Effector memory CD4-positive, alpha-beta T cell (primary cell): ENCODE measurements at places on chromosomes 13 and 19.

GRCh38 chr13:77516342-77516789 is 19.1 kb upstream of the SCEL start:
- no peaks in the 10 kb centered on the region for H3K36me3 ChIP-seq
- H3K27ac ChIP-seq: no peak overlapping the region
- H3K4me1 ChIP-seq: no peaks in the 10 kb centered on the region
- no peak overlapping the region for H3K4me3 ChIP-seq
- no peaks in the 10 kb centered on the region for H3K27me3 ChIP-seq
- no peak for DNase-seq

- H3K27ac ChIP-seq: no peak overlapping the region
- no peaks in the 10 kb centered on the region for H3K27me3 ChIP-seq
- no peak overlapping the region for H3K4me3 ChIP-seq
These were observed 859.0 kb upstream of the SPRY2 start for GRCh38 chr13:81199956-81200355.

DNA sequence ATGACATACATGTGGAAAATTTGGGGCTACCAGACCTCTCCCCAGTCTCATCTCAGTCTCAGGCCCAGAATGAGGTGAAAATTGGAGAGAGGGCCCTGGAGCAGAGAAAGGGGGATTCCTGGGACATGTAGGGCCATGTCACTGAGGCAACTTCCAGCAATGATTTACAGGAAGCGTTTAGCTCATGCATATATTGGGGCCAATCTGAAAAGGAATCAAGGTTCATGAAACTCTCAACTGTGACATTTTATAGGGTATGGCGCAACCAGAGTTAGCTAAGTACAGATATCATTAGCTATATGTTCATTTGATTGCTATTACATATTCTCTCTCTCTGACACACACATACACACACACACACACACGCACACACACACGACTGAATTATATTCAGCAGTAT is 86.3 kb downstream of the RNASEH2B start:
- H3K27ac ChIP-seq: no peak overlapping the region
- no peaks in the 10 kb centered on the region for H3K36me3 ChIP-seq

GRCh38 chr19:48283908-48284307 is 14.0 kb downstream of the ZNF114 start:
- H3K27ac ChIP-seq: no peak overlapping the region
- no peak for DNase-seq
- no peaks in the 10 kb centered on the region for H3K4me1 ChIP-seq
- no peaks in the 10 kb centered on the region for H3K27me3 ChIP-seq
- H3K36me3 ChIP-seq: no peaks in the 10 kb centered on the region

- H3K36me3 ChIP-seq: no peaks in the 10 kb centered on the region
- H3K4me1 ChIP-seq: no peaks in the 10 kb centered on the region
- no peaks in the 10 kb centered on the region for H3K27me3 ChIP-seq
- no peak overlapping the region for H3K27ac ChIP-seq
These were observed 70.5 kb downstream of the CCDC70 start for GRCh38 chr13:51932231-51932630.

DNA sequence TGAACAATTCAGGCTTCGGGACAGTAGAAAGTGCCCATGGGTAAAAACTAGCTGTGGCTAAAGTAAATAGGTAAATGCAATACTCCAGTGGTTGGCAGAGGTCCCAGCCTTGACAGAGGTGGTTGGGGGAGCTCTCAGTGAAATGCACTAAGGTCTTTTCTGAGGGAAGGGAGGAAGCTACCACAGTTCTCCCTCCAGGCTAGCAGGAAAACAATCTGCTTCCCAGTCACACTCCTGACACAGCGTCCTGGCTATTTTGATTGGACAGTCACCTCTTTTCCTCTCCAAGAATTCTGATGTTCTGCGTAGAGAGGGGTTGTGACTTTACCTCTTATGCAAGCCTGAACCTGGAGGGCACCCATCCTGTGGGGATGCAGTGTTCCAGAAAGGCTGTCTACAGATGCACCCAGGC is 128.7 kb downstream of the CYSLTR2 start:
- no peak for DNase-seq
- no peaks in the 10 kb centered on the region for H3K36me3 ChIP-seq
- no peak overlapping the region for H3K27ac ChIP-seq

DNA sequence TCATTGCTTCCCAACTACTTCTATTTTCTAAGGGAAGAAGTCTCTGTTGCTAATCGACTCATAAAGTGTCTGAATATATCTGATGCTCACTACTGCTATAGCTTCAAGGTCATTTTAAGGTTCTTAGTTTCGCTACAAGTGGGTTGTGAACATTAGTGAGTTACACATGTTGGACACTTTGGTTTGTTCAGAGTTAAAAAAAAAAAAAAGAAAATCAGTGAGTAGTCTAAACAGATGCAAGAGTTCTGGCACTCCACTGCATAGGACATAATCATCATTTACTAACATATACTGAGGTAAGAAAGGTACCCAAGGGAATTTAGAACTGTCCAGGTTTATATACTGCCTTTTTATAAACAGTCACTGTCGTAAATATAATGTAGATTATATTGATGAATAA is 108.8 kb downstream of the KLF12 start:
- H3K27me3 ChIP-seq: no peaks in the 10 kb centered on the region
- H3K4me1 ChIP-seq: peaks cover 17% of the 10 kb centered on the region
- peaks cover 6% of the 10 kb centered on the region for H3K36me3 ChIP-seq
- no peak overlapping the region for H3K4me3 ChIP-seq

- no peaks in the 10 kb centered on the region for H3K36me3 ChIP-seq
- no peak overlapping the region for H3K27ac ChIP-seq
- no peaks in the 10 kb centered on the region for H3K4me1 ChIP-seq
- no peaks in the 10 kb centered on the region for H3K27me3 ChIP-seq
These were observed 58.1 kb downstream of the TRPC4 start for GRCh38 chr13:37811441-37811840.

DNA sequence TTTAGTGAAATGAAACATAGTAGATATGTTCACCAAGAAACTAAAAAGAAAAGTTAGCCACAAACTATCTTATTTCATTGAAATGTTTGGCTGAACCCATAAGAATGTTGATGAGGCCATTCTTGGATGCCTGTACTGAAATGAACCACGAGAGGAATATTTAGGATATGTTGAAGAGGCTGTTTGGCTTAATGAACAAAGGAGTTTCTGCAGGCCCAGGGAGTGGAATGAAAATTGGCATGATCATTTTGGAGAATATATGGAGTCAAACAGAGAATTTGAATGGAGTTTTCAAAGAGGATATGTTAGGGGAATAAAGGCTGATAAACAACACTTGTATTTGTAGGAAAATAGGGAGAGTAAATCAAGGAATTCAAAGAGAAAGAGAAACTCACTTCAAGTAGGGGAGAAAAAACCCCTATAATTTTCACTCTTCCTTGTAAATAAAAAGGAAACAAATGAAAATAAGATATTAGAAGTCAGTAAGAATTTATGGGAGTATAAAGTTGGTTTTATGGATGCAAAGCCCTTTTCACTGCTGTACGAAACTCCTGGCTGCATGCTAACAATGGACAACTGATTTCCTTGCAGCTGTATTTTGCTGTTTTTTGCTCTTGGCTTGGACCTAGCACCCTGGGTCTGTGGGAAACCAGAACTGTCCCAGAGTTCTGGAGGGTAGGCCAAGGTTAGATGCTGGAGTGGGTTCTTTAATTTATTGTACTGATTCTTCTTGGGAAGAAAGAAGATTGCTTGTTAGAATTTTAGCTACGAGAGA is 36.5 kb downstream of the KL start:
- no peak for DNase-seq
- no peaks in the 10 kb centered on the region for H3K4me1 ChIP-seq
- H3K27me3 ChIP-seq: peaks cover 2% of the 10 kb centered on the region
- no peaks in the 10 kb centered on the region for H3K36me3 ChIP-seq
- H3K27ac ChIP-seq: no peak overlapping the region
- H3K4me3 ChIP-seq: no peak overlapping the region

GRCh38 chr19:9839415-9839814 is 4.3 kb downstream of the PIN1 start:
- H3K27ac ChIP-seq: no peak overlapping the region
- peaks cover 10% of the 10 kb centered on the region for H3K4me1 ChIP-seq
- no peak for DNase-seq
- peaks cover 63% of the 10 kb centered on the region for H3K36me3 ChIP-seq
- no peaks in the 10 kb centered on the region for H3K27me3 ChIP-seq

- no peaks in the 10 kb centered on the region for H3K27me3 ChIP-seq
- DNase-seq: no peak
- peaks cover 7% of the 10 kb centered on the region for H3K4me1 ChIP-seq
These were observed 9.6 kb upstream of the PRKD2 start for GRCh38 chr19:46726551-46726950.
